Neuronal stem cell (in vitro differentiated cells): ENCODE measurements at places on chromosomes 12 and 14.

DNA sequence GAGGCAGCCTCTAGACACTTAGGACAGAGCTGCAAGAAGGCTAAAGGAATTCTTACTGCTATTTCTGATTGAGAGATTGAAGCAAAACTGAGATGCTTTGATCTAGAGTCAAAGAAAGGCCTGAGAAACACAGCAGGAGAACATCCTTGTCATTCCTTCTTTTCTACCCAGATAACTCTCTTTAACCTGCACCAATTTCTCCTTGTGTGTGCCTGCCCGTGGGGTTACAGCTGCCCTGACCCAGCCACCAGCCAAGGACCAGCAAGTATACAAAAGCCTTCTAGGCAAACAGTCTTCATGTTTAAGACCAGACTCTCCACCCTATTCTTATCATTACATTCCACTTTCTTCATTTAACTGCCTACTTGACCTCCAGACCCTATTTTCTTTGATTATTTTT, 81.7 kb upstream of the PRB2 start:
- H3K4me1 ChIP-seq = peaks cover 3% of the 10 kb centered on the region
- H3K4me3 ChIP-seq = no peak overlapping the region
- H3K27me3 ChIP-seq = no peaks in the 10 kb centered on the region
- H3K36me3 ChIP-seq = no peaks in the 10 kb centered on the region
- H3K27ac ChIP-seq = no peak overlapping the region

DNA sequence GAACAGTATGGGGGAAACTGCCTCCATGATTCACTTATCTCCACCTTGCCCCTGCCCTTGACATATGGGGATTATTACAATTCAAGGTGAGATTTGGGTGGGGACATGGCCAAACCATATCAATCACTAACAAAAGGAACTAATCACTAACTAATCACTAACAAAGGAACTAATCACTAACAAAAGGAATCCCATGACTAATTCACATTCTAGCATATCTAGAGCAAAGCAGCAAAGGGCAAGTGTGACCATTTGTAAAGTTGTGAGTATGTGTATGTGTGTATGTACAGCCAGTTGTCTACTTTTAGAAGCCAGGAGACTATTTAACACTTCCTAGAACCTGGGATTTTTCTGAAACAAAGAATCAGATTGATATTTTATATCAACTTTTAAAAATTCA, 30.9 kb upstream of the PCED1B start:
- no peaks in the 10 kb centered on the region for H3K36me3 ChIP-seq

GRCh38 chr14:54465654-54466053, 23.1 kb downstream of the GMFB start:
- H3K36me3 ChIP-seq = no peaks in the 10 kb centered on the region
- no peak overlapping the region for H3K4me3 ChIP-seq
- H3K27ac ChIP-seq = no peak overlapping the region
- DNase-seq = no peak

GRCh38 chr12:71157601-71158233, at the start of gene TSPAN8:
TSS of gene TSPAN8 (minus strand) at chr12:71157999. CDS start at chr12:71157678, 321 bp downstream.
- H3K27me3 ChIP-seq = no peaks in the 10 kb centered on the region
- H3K27ac ChIP-seq = no peak within 1 kb of the TSS
- H3K4me1 ChIP-seq = no peaks in the 10 kb centered on the region
- H3K36me3 ChIP-seq = no peaks in the 10 kb centered on the region
- no peak for DNase-seq
- no peak within 1 kb of the TSS for H3K4me3 ChIP-seq

DNA sequence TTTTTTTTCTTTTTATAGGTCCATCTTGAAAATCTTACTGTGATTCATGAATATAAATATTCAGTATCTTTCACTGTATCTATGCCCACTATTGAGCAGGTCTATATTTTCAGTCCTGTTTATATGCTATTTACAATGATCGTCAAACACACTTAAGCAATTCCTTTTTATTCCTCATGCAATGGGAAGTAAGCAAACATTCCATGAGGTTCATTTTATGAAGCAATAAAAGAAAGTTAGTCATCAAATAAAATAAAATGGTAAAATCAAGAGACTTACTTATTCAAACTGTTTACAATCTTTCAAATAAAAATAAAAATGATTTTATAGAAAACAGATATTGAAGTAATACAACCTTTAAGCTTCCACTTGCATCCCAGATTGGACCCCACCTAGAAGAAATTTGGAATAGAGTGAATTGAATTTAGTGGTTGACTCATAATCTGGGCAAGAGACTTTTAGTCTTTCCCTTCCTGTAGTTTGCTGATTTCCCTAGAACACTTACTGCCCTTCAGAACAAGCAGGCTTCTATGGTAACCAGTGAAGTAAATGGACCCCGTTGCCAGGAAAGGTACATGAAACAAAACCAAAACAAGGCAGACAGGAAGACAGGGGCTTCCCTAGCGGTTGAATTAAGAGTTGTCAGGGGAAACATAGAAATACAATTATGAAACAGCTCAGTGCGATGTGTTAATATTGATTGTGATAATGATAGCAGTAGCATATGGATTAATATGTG, 241.0 kb upstream of the ATP2B1 start:
- H3K27ac ChIP-seq = no peak overlapping the region
- H3K4me3 ChIP-seq = no peak overlapping the region
- no peak for DNase-seq

- H3K27ac ChIP-seq = no peak overlapping the region
- no peaks in the 10 kb centered on the region for H3K27me3 ChIP-seq
- no peaks in the 10 kb centered on the region for H3K36me3 ChIP-seq
- peaks cover 7% of the 10 kb centered on the region for H3K4me1 ChIP-seq
- no peak for DNase-seq
These were observed 396.8 kb downstream of the RPS29 start for GRCh38 chr14:49189375-49189774.

- no peaks in the 10 kb centered on the region for H3K27me3 ChIP-seq
- no peak overlapping the region for H3K4me3 ChIP-seq
- no peak overlapping the region for H3K27ac ChIP-seq
- H3K4me1 ChIP-seq = no peaks in the 10 kb centered on the region
- no peak for DNase-seq
These were observed 208.0 kb upstream of the DIO2 start for GRCh38 chr14:80419345-80419744.

- H3K4me1 ChIP-seq = no peaks in the 10 kb centered on the region
- H3K4me3 ChIP-seq = no peak overlapping the region
- H3K36me3 ChIP-seq = no peaks in the 10 kb centered on the region
- DNase-seq = no peak
- H3K27ac ChIP-seq = no peak overlapping the region
These were observed 37.9 kb downstream of the KCTD10 start for GRCh38 chr12:109439181-109439580.

DNA sequence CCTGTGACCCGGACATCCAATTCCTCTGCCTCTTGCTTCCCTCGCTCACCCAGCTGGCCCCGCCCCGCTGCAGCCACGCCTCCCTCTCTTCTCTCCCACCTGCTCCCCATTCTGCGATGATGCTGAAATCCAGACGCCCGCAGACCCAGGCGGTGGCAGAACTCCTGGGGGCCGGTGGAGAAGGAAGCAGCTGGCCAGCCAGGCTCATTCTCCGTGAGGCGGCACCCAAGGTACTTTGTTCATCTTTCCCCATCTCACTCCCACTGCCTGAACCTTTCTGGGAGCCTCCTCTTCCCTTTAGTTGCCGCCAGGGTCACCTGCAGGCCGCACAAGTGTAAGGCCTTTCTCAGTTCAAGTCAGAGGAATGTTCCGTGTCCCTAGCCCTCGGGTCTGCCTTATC, 35.7 kb downstream of the FOXN4 start:
- no peaks in the 10 kb centered on the region for H3K27me3 ChIP-seq
- DNase-seq = no peak
- peaks cover 1% of the 10 kb centered on the region for H3K4me1 ChIP-seq
- H3K36me3 ChIP-seq = no peaks in the 10 kb centered on the region
- no peak overlapping the region for H3K27ac ChIP-seq

DNA sequence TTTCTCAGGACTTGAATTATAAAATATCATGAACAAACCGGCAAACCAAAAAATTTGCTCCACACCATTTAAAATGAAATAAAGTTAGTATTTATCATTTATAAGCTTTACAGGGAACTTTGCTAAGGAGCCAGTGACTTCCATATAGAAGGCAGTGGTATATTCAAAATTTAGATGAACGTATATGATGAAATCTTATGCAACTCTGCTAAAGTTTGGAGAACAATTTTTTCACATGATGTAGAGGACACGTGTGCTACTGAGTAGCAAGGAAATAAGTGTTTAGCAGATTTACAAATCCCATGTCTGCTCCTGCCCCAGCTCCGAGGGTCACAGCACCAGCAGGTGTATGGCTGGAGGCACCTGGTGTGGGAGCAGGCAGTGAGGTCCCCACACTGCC, 70.8 kb upstream of the IFNG-AS1 start:
- H3K4me3 ChIP-seq = no peak overlapping the region
- H3K4me1 ChIP-seq = peaks cover 18% of the 10 kb centered on the region
- no peak for DNase-seq
- H3K27me3 ChIP-seq = no peaks in the 10 kb centered on the region
- H3K27ac ChIP-seq = no peak overlapping the region

- H3K4me1 ChIP-seq = peaks cover 27% of the 10 kb centered on the region
- H3K36me3 ChIP-seq = peaks cover 12% of the 10 kb centered on the region
- DNase-seq = no peak
- peak overlapping the region; percentile 82 for H3K4me3 ChIP-seq
- peaks cover 2% of the 10 kb centered on the region for H3K27me3 ChIP-seq
- H3K27ac ChIP-seq = no peak overlapping the region
These were observed 1.5 kb upstream of the PPP1CC start for GRCh38 chr12:110744151-110744571.

GRCh38 chr12:88328090-88328489, 186.0 kb downstream of the TMTC3 start:
- no peaks in the 10 kb centered on the region for H3K36me3 ChIP-seq
- H3K4me3 ChIP-seq = no peak overlapping the region
- no peaks in the 10 kb centered on the region for H3K27me3 ChIP-seq
- no peak for DNase-seq

DNA sequence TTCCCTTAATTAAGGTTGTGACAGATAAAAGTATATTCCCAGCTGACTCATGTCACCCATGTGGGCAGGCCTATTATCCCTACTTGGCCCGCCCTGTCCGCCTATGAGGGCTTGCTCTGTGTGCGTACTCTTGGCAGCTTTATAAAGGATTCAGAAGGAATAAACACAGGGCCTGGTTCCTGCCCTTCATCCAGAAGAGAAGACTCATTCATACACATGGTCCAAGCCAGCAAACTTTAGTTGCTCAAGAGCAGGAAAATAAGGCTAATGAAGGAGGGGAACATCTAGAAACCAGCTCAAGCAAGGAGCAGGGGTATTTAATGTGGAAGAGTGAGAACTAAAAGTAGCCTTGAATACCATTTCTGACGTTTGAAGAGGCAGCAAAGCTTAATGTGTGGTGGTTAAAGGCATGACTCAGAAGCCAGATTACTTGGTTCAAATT, 141.9 kb downstream of the CRADD start:
- H3K36me3 ChIP-seq = no peaks in the 10 kb centered on the region
- H3K4me3 ChIP-seq = no peak overlapping the region
- H3K4me1 ChIP-seq = peaks cover 6% of the 10 kb centered on the region

GRCh38 chr14:105053996-105054395, 11.2 kb downstream of the GPR132 start:
- DNase-seq = no peak
- no peaks in the 10 kb centered on the region for H3K4me1 ChIP-seq
- H3K27ac ChIP-seq = no peak overlapping the region
- no peak overlapping the region for H3K4me3 ChIP-seq
- no peaks in the 10 kb centered on the region for H3K36me3 ChIP-seq

DNA sequence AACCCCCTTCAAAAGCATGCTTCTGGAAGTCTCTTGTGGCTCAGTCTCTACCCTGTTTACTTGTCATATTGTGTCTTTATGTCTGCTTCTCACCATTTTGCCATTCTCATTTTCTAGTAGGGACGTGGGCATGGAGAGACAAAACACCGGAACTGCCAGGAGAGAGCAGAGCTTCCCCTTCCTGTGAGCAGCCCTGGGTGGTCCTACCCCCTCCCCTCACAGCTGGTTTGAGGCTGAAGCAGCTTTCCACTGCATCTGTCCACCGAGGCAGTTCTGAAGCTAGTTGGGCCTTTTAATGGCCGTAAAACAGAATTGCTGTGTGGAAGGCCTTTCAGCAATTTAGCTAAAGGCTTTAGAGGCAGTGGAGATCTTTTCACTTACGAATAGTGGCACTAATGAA, 77.0 kb downstream of the PELI2 start:
- DNase-seq = no peak
- H3K27ac ChIP-seq = no peak overlapping the region
- no peaks in the 10 kb centered on the region for H3K27me3 ChIP-seq
- H3K4me3 ChIP-seq = no peak overlapping the region

GRCh38 chr12:42648061-42648460, 58.5 kb upstream of the PRICKLE1 start:
- no peak overlapping the region for H3K27ac ChIP-seq
- H3K4me3 ChIP-seq = no peak overlapping the region

DNA sequence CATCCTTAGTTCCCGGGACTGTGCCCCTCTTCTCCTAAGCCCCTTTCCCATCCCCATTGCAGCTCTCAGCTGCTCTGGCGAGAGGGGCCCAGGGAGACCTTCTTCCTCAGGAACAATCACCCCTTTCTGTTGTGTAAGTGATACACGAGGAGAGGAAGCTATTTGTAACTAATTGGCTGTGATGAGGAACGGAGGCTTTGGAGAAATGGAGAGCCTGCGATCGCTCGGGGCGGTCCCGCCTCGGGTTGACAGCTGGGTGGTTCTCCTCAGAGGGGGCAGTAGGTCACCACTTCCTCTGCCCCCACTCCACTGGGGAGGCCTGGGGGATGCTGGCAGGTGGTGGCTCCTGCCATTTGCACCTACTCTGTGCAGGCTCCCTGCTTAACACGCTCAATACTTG, 6.6 kb upstream of the PGF start:
- H3K27me3 ChIP-seq = no peaks in the 10 kb centered on the region
- peaks cover 17% of the 10 kb centered on the region for H3K4me1 ChIP-seq
- H3K27ac ChIP-seq = no peak overlapping the region
- H3K4me3 ChIP-seq = no peak overlapping the region
- H3K36me3 ChIP-seq = no peaks in the 10 kb centered on the region

- H3K4me1 ChIP-seq = peaks cover 5% of the 10 kb centered on the region
- H3K27ac ChIP-seq = no peak overlapping the region
- no peak for DNase-seq
- H3K4me3 ChIP-seq = no peak overlapping the region
These were observed 465.4 kb downstream of the NPAS3 start for GRCh38 chr14:33404054-33404453.

DNA sequence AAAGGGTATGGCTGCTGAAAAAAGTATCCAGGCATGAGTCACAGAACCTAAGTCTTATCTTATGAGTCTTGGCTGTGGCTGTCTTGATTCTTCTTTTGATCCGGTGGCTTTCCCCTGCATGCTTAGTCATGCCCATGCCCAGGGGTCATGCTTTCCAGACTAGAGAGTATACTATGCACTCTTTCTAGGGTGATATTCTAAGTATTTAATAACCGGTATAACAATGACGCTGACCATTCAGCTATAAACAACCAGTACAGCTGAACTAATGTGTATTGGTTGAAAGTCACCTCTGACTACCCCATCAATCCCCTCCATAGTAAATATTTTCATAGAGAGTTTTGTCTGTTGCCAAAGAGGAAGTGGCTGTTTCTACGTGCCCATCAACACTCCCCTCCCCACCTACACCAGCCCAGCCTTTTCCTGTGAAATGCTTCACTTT, 34.7 kb upstream of the NRXN3 start:
- H3K4me1 ChIP-seq = no peaks in the 10 kb centered on the region
- no peak overlapping the region for H3K27ac ChIP-seq
- no peak overlapping the region for H3K4me3 ChIP-seq
- no peaks in the 10 kb centered on the region for H3K36me3 ChIP-seq
- DNase-seq = no peak
- no peaks in the 10 kb centered on the region for H3K27me3 ChIP-seq
